ENCODE measurements at places on chromosomes 12 and 14. TPM values are rescaled to one million over a fixed set of nuclear protein-coding genes. Genes with fewer than 3 reads are reported as not detected.

Gene ADCY4
- total RNA-seq, result 71.9 TPM

Gene KRT83
- not detected for total RNA-seq

Gene TUBA1A
- total RNA-seq, result 250 TPM

- DNase-seq, result no peak
Observed at GRCh38 chr14:96681829-96682228, 115.4 kb upstream of the VRK1 start.

Gene NRIP2
- total RNA-seq, result 2.9 TPM

- DNase-seq, result no peak
Observed at GRCh38 chr12:117742721-117743120, 226.1 kb downstream of the KSR2 start.

- DNase-seq, result no peak
Observed at GRCh38 chr12:3304436-3305165, 186.4 kb upstream of the PRMT8 start.

GRCh38 chr14:30034152-30034551, 106.5 kb upstream of the PRKD1 start:
- no peak for DNase-seq

Gene LHX5
- total RNA-seq, result not detected

Gene C12orf42
- not detected for total RNA-seq

- DNase-seq, result peak; percentile 82
Observed at GRCh38 chr12:57430112-57430930, 522 bp downstream of the R3HDM2 start.

DNA sequence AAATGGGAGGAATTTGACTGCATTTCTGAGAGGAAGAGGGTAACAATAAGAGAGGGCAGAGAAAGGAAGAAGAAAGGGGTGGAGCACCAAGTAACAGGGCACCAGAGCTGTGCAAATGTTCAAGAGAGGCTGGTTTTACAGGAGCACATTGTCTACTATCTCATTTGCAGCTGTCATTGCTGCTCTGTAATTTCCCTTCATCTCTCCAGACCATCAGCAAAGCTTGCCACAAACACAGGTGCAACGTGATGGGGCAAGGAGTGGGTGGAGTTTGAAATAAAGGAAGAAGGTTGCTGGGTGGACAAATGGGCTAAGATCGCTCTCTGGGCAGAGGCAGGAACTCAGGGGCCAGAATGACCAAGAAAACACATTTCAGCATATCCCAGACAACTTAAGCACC, 47.9 kb upstream of the PLEKHG6 start:
- no peak for DNase-seq

- no peak for DNase-seq
Observed at GRCh38 chr14:35085441-35085840, 36.3 kb downstream of the PPP2R3C start.

GRCh38 chr14:95547272-95547625, 12.4 kb downstream of the GLRX5 start:
- no peak for DNase-seq

GRCh38 chr12:67925077-67925476, 64.2 kb upstream of the IFNG-AS1 start:
- no peak for DNase-seq

DNA sequence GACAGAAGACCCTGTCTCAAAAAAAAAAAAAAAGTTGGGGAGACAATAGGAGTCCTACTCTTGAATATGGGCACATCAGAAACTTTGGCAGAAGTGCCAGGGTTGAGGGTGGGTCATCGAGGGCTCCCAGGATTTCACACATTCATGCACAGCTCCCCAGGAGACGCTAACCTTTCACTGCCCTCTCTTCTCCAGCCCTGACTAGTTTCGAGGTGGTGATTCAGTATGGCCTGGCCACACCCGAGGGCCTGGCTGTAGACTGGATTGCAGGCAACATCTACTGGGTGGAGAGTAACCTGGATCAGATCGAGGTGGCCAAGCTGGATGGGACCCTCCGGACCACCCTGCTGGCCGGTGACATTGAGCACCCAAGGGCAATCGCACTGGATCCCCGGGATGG, 29.4 kb upstream of the LRP1-AS start:
- DNase-seq, result no peak

- DNase-seq, result no peak
Observed at GRCh38 chr12:12821975-12822374, 8.8 kb downstream of the DDX47 start.

DNA sequence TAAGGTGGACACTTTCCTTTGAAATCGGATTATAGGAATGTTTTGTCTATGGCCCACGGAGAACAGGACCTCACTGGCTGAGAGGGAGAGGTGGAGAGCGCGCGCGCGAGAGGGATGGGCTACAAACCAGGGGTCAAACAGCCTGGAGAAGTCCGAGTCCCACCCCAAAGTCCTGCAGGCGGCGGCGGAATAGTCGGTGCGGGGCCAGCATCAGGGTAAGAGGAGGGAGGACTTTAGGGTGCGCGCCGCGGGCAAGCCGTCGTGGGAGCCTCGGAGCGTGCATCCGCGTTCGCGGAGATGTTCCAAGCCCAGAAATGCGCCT, 3.3 kb upstream of the HOXC8 start:
- no peak for DNase-seq

Gene POTEM
- total RNA-seq, result not detected

Gene DIO2
- total RNA-seq, result 32.0 TPM

Gene SRRM4
- total RNA-seq, result 0.59 TPM

Gene PDZRN4
- total RNA-seq, result not detected

Gene WSCD2
- total RNA-seq, result 0.40 TPM

All from cardiac septum (tissue), 1 donor.